ENCODE measurements at places on chromosomes 3 and 15.

DNA sequence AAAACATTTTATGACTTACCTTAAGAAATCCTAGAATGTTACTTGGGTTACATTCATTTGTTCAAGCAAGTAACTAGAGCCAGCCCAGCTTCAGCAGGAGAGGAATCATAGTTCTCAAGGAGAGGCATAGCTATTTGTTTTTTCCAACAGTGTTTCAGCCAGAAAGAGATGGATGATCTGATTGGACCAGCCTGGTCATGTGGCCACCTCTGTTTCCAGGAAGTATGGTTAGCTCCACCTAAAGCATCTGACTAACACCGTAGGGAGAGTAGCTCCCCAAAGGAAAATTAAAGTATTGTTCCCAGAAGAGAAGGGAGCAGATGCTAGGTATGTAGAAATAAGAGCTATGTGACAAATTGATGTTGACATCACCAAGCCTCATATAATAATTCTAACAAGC lies 417.1 kb downstream of the TAFA4 start:
- DNase-seq, result no peak

DNA sequence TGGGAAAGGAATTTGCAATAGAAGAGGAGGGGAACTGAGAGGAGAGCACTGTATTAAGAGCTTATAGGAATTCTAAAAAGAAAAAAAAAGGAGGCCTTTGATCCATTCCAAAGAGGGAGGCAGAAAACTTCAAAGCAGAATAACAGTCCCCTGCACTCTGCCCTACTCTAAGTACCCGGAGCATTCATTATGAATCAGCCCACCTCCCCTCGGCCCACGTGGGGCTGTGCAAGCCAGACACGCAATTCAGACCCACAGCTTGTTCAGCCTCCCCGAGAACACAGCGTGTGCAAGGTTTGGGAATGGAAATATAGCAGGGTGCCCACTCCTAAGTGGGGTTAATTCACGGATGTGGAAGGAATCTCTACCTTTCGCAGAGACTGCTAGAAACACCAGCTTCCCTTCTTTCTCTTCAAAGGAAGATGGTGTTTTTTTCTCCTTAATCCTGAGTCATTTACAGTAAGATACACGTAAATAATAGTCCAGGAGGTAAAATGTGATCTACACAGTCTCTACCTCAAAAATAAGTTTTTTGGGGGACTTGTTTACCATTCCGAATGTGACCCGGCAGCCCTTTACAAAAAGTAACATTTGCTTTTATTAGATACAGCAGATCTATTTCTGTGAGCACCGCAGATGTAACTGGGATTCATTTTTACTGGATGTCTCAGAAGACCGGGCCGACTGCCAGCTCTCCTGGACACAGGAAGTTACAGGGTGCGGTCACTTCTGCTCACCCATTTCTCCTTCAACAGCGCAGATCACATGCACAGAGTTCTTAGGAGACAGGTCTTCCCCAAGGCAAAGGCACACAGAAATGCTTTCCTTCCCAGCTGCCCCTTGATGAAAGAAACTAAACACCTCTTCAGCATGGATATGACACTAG lies 768.5 kb upstream of the CFAP20DC start:
- no peak for DNase-seq

DNA sequence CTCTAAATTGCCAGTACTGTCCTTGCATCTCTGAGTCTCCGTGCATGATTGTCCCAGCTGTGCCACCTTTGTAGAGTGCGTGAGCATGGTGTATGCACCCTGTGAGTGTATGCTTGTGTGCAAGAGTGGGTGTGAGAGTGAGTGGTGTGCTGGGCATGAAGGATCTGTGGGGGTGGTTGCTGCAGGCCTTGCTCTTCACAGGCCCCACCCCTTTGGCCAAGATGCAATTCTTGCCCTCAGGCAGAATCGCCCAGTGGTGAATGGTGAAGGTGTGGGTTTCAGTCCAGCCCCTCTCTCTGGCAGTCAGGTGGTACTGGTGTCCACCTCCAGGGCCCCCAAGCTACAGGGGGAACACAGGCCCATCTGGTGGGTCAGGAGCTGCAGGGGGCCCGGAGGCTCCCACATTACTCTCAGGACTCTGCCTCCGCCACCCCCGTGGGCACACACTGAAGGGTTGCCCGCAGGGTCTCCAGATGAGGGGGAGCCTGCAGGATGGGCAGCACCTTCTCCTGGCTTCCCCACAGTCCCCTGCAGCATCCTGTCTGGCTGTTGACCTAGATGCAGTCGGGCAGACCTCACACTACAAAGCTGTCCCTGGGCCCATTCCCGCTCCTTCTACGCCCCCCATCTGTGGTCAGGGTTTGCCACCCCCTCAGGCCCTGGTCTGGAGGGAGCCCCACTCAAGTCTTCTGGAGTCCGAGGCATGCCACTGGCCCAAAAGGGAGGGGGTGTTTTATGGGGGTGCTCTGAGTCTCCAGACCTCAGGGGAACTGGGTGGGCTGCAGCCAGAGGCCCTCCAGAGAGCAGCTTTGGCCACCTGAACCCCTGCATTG lies 8.3 kb upstream of the ROPN1B start:
- no peak for DNase-seq

DNA sequence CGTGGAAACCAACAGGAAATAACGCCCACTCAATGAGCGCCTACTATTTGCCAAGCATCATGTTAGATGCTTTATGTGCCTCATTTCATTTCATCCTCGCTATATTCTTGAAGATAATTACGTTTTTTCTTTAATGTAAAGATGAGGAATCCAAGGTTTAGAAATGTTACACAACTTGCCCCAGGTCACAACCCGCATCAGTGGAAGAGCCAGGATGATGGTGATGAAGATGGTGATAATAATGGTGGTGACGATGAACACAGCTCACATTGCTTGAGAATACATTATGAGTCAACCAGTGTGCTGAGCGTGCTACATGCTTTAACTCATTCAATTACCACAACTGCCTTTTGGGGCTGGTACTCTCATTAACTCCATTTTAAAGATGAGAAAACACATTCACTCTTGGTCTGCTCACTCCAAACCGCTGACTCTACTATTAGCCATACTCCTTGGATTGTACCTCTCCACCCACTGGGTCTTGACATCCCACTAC lies 21.5 kb upstream of the MYO1E start:
- no peak for DNase-seq

DNA sequence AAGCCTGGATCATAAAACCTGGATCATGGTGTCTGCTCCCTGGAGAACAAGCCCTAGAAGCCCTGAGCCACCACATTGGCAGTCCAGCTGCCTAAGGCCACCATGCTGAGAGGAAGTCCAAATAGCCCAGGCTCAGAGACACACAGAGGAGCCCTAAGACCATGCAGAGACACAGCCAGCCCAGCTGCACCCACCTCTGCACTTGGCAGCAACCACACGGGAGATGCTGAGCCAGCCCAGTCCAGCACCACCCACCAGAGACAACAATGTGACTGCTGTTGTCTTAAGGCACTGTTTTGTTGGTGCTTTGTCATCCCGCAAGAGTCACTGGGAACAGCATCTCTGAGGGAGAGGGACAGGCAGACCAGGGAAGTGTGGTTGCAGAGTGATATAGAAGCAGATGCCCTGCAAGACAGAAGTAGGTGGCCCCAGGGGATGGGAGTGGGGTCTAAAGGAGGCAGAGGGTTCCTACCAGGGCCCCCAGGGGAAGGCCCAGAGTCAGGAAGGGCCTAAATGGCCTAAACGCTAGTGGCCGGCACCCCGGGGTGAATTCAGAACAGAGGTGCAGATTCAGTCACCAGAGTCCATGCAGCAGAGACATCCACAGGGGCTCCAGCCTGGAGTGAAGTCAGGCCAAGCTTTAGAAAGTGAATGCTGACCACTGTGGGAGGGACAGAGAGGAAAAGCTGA lies 105.4 kb upstream of the PRR20G start:
- DNase-seq, result no peak

GRCh38 chr15:99962006-99962561 lies 228.8 kb upstream of the LYSMD4 start:
- DNase-seq, result no peak

DNA sequence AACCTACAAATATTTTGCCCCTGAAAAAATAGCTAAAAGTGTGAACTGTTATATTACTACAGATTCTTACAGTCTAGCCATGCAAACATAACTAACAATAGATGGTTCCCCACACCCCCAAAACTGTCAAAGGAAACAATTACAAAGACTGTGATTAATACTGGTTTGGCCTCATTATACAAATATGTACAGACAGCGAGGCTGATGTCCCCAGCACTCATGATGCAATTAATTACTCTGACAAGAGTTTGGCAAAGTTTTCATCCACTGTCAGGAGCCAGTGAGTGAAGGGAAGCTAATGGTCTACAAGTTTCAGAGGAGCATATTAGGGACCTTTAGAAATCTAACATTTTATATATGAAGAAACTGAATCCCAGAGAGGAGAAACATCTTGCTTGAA lies 61.0 kb downstream of the HMG20A start:
- no peak for DNase-seq

DNA sequence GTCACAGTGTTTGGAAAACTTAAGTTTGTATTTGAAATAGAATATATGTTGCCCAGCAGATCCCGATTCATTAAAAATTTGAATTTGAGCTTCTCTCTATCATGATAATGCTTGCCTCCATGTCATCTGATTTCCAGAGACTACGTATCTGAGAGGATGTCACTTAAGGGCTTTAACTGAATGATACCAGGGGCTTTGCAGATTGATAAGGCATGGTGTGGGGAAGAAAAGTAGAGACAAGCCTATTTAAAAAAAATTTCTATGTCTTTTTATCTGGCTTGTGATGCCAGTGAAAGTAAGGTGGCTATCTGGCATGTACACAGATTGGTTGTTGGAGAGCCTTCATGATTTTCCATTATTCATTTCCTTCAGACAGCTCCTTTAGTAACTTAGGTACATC lies 72.7 kb downstream of the UBE2E2 start:
- DNase-seq, result no peak

- DNase-seq, result no peak
Measured at GRCh38 chr3:50749822-50750221, 75.1 kb downstream of the DOCK3 start.

Data from midbrain (tissue), 1 donor.